ENCODE measurements at places on chromosomes 6 and 20.

GRCh38 chr6:96975852-96976251 lies 51.3 kb downstream of the KLHL32 start:
- DNase-seq = no peak

DNA sequence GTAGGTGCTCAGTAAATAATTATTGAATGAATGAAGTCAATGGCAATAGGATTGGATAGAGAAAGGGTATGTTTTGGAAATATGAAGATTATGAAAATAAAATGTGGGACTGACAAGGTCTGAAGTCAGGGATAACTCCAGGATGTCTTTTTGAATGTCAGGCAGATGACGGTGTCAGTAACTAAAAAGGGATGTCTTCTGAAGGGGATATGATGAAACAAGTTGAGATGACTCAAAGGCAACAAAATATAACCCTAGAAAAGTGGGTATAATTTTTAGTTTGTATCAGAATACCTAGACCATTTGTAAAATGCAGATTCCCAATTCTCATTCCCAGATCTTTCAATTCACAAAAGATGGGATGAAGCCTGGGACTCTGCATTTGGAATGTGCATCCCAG lies 257.3 kb upstream of the SGK1 start:
- no peak for DNase-seq

GRCh38 chr20:24211972-24212371 lies 223.4 kb upstream of the GGTLC1 start:
- no peak for DNase-seq

DNA sequence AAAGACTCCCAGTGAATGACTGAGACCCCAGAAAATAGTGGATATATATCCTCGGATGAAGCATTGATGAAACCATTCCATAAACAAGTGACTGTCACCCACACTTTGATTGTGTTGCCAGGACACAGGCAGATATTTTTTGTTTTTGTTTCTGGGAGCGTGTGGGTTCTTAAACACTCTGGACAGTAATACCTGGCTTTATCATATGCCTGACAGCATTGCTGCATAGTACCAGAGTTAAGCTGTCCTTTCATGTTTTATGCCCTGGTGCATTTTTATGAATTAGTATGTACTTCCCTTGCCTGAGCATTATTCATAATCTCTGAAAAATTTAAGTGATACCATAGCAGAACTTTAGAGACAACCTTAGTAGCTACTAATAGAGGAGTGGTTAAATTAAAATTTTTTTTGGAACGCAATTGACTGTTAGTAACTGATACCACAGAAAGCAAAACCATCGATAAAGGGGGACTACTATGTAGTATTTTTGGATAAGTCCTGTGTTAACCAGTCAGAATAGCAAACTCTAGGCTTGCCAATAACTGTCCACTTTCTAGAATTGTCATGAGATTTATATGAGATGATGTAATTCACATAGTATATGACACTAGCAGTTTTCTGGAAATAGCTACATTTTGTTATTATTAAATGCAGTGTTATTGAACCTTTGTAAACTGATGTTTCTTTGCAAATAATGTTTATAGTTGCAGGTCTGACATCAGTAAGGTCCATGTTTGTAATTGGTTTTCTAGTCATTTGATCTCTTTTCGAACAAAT lies 30.4 kb downstream of the SENP6 start:
- DNase-seq = no peak

GRCh38 chr6:97136626-97137358 lies 146.2 kb downstream of the MMS22L start:
- DNase-seq = no peak

DNA sequence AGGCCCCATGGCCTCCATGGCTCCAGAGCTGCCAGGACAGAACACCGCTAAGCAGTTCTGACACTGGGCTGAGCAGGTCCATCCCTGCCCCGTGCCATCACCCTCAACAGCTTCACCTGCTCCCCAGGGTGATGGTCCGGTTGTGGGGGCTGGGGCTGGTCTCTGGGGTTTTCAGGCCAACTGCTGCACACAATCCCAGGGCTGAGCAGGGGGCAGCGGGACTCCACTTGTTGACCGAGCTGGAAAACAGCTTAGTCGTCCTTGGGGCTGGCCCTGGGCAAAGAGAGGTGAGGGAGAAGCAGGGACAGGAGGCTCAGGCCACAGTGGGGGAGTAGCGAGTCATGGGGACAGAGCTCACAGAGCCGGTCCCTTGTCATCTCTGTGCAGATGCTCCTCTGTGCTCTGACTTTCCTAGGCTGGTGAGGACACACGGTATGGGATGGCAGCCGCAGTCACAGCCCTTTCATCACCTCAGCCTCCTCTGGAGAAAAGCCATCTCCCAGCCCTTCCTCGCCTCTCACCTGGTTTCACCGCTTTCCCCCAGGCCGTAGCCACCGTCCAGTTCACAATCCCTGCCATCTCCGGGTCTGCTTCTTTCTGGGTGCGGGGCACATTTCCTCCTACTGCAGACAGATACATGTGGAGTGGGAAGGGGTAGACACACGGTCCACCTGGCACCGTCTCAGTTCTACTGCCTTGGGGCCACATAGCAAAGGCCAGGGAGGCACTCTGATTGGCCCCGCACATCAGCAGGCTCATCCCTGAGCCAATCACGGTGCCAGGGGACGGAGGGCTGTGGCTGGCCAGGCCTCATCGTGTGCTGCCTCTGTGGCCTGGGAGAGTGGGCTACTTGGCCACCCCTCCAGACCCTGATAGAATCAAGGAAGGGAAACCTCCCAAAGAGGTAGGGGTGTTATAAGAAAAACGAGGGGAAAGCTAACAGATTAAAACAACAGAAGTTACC lies 19.1 kb downstream of the MDFI start:
- no peak for DNase-seq

All from amygdala (tissue), 56 donors.